Activated CD8-positive, alpha-beta memory T cell treated with anti-CD3 and anti-CD28 coated beads for 1 hour (primary cell): ENCODE measurements at places on chromosomes 5 and 9.
A peak's percentile ranks its signal among the peaks of the same experiment; 100 is the strongest.

DNA sequence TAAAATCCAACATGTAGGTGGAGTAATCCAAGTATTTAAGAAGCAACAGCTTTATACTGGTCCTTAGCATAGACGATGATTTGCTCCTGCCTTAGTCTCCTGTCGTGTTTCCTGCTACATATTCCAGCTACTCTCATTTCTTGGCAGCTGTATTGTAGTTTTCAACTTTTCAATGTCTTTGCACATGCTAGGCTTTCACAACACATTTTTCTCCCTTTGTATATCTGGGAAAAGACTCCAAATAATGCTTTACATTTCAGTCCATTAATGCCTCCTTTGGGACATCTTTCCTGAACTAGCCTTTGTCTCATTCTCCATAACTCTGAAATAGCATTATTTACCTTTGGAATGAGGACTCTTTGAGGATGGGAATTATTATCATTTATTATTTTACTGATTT is 508.0 kb downstream of the PTPRD start:
- DNase-seq = no peak

DNA sequence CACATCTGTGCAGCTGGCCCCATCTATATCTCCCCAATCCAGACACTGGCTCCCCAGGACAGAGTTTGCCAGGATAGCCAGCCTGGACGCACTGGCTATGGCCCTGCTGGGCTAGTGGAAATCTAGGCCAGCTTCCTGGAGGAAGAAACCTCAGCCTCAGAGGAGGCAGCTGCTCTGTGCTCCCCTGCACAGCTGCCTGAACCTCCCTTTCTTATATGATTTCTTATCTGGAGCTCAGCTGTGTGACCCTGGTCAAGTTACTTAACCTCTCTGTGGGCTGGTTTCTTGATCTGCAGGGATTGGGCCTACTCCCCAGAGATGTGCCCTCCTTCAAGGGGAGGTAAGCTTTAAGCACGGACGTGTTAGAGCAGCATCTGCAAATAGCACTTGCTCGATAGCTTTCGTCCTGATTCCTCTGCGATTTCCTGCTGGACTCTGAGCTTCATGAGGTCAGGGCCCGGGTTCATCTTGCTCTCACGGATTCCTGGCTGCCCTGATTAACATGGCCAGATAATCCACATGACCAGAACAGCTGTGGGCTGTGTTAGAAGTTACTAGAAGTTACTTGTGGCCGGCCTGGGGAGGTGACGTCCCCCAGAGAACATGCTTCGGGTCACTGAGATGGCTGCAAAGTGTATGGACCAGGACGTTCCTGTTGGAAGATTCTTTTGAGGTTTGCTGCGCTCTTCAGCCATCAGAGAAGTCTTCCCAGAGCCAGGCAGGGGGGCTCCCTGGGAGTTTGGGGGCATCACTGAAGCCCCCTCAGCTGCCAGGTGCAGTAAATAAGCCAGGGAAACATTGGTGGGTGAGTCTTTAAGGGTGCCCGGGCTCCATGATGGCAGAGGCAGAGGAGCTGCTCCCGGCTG is 14.5 kb downstream of the C9orf50 start:
- no peak for DNase-seq

GRCh38 chr5:159820692-159821091 is 95.6 kb upstream of the ADRA1B start:
- DNase-seq = no peak

- DNase-seq = no peak
These were observed 61.1 kb downstream of the EGFLAM start for GRCh38 chr5:38319491-38319890.

DNA sequence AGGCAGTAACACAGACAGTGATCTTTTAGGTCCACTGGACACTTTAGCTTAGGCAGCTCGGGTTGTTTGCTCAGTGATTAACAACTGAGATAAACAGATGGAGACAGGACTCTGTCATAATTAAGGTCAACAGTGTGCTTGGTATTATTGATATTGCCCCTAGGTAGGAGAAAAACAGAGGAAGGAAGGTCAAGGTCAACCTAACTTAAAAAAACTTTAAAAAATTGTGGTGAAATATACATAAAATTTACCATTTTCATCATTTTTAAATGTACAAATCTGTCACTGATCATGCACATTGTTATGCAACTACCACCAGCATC is 2.1 kb upstream of the HSPA4 start:
- no peak for DNase-seq

GRCh38 chr5:83035373-83036100 is 41.7 kb downstream of the TMEM167A start:
- no peak for DNase-seq

- no peak for DNase-seq
These were observed 494.2 kb downstream of the ZNF608 start for GRCh38 chr5:124252191-124252638.

DNA sequence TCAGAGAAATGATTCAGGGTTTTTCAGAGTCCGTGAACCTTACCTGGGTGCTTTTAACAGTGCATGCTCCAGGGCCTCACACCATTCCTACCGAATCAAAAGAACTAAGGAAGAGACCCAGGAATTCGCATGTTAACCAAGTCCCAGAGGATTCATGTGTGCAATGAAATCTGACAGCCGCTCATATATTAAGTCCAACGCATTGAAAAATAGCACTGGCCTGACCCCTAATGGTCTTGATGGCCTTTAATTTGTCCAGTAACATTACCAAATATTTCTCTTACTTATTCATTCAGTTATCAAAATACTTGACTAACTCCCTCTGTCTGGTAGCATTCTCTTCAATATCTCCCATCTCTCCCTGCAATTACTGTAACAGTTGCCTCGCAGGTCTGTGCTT is 55.0 kb upstream of the MARCHF11 start:
- no peak for DNase-seq

- no peak for DNase-seq
These were observed 29.9 kb downstream of the COL5A1 start for GRCh38 chr9:134671341-134672113.

GRCh38 chr9:90878562-90878961 is 76.9 kb downstream of the SYK start:
- DNase-seq = no peak

DNA sequence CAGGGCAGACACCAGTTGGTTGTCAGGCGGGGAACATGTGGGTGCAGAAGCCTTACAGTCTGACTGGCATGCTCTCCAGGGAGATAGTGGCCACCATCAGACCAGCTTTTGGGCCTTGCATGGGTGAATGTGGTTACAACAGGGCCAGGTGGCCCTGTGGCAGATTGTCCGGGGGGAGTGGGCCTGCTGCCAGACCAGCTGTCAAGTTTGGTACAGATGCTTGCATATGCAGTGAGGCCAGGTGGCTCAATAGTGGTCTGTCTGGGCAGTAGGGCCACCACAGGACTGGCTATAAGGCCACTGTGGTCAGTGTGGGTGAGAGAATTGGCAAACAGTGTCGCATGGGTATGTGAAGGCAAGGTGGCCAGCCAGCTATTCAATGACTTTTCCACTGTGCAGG is 148.7 kb downstream of the FAM174A start:
- DNase-seq = no peak

DNA sequence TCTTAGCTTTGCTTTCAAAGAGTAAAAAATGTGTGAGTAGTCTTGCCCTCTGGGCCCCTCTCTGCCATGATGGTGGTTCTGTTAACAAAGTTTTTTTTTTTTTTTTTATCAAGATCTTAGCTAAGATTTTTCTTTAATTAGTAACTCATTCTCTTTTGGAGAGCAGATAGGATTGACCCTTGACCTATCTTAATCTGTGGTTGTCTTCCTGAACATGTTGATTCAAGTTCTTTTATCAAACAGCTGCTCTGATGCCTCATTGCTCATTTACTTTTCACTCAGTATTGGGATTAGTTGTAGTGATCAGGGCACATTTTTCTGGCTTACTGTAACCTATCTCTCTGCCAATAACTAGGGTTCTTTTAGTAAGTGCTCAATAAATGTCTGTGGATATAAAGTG is 106.3 kb downstream of the PCSK5 start:
- no peak for DNase-seq

- DNase-seq = no peak
These were observed 21.6 kb upstream of the ANXA1 start for GRCh38 chr9:73129941-73130685.

DNA sequence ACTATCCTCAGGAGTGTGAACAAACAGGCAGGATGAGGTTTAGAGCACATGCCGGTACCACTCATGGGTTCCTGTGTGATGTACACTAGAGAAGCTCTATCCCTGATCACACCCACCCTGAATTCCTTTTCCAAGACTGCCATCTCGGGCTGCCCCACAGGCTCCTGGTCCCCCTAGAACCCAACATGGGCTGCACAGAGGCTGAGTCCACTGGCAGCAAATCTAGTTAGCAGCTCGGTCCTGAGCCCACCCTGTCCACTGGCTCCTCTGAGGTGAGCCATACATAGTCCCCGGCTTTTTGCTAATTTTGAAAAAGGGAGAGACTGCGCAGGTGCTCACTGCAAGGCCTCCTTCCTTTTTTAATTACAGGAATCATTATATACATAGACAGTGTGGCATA is 227.0 kb downstream of the FSTL4 start:
- DNase-seq = no peak

- no peak for DNase-seq
These were observed 30.9 kb upstream of the OR2K2 start for GRCh38 chr9:111360881-111361280.

- DNase-seq = no peak
These were observed 28.9 kb downstream of the DCP2 start for GRCh38 chr5:113005454-113005853.

- no peak for DNase-seq
These were observed 20.1 kb downstream of the NFIB start for GRCh38 chr9:14293801-14294200.

DNA sequence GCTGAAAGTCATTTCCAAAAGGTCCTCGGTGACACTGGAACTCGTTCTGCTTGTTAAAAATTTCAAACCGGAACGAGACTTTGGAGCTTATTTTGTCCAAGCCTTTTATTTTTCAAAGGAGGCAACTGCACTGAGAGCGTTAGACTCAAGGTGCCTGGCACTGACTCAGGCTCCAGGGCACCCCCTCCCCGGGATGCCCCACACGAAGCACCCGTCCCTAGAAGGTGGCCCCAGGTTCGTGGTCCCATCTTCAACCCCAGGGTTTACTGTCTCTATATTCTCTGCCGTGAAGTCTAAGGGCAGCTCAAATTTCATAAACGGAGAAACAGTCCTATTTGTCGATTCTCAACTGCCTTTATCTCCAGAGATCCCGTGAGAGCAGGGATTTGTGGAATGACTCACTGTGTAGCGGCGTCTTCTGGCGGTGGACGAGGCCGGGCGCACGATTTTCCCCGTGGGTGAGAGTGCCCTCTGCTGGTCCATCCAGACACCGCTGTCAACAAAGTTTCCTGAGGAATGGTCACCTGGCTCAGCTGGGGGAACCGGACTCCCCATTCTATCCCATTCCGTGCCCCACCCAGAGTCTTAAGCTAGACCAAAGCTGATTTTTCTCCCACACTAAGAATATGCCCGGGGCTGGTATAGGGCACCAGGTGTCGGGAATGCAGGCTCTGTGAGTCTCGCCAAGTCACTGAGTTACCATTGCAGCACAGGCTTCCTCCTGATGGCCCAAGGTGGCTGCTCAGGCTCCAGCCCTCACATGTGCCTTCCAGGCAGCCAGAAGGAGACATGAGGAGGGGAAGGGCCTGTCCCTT is 27.1 kb upstream of the SLC6A19 start:
- peak; percentile 30 for DNase-seq
